ENCODE measurements at places on chromosomes 4 and X.

DNA sequence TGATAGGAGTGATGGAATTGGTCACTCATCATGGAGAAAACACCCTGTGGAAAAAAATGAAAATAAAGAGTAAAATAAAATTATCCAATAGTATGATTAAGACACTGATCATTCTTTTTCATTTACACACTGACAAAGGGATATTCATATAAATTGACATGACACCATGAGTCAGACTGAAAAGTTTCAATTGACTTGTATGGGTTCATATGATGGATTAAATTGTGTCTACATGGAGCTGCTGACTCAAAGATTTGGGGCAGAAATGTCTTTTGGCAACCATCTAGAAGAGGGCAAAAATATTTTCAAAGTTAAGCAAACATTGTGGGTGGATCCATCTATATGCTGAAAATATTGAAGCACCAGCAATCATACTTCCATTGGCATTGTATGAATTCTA, 153.4 kb upstream of the PPP3CA start:
- DNase-seq: no peak

GRCh38 chr4:173499658-173500535, 30.1 kb downstream of the HAND2 start:
- no peak for DNase-seq

- DNase-seq: no peak
These were observed 201.3 kb downstream of the HS6ST2 start for GRCh38 chrX:132757066-132757623.

DNA sequence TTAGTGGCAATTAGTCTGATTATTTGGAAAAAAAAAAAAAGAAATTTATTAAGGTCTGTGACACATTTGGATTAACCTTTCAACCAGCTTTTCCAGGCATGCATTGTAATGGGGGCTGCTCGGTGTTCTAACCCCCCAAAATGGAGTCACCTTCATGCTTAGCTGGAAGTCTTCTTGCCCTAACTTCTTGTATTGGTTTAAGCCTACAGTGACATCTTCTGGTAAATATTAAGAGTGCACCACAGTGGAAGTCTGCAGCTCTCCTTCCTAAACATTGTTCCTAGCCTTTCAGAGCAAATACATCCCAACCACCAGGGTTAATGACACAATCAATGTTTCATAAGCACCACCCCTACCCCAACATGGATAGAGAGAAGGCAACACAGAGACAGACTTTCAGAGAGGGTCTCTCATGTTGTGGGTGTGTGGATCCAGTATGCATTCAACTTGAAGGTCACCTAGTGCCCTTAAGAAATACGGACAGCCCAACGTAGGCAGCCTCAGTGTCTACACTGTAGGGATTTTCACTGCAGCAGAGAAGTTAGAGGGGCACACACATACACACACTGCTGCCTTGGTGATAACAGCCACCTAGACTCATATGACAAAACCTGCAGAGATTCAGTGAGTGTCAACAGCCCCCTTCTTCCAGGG, 142.9 kb upstream of the MBNL3 start:
- no peak for DNase-seq

DNA sequence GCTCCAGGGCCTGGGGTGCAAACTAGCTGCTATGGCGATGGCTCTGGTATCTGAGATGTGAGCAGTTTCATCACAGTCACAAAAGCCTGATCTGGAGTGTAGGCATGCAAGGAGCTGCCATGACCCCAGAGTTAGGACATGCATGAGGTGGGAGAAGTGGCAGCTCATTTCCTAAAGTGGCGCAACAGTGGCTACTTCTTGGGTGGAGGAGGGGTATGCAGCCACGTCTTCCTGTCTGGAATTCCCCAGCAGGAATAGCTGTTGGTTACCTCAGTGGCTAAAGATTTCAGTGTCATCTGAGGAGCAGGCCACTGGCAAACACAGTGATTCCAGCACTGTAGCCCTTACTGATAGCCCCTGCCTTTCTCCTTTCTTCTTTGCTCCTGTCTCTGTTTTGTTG, 1382.5 kb downstream of the C4orf33 start:
- DNase-seq: no peak

GRCh38 chr4:103934178-103934789, 214.5 kb upstream of the TACR3 start:
- no peak for DNase-seq

DNA sequence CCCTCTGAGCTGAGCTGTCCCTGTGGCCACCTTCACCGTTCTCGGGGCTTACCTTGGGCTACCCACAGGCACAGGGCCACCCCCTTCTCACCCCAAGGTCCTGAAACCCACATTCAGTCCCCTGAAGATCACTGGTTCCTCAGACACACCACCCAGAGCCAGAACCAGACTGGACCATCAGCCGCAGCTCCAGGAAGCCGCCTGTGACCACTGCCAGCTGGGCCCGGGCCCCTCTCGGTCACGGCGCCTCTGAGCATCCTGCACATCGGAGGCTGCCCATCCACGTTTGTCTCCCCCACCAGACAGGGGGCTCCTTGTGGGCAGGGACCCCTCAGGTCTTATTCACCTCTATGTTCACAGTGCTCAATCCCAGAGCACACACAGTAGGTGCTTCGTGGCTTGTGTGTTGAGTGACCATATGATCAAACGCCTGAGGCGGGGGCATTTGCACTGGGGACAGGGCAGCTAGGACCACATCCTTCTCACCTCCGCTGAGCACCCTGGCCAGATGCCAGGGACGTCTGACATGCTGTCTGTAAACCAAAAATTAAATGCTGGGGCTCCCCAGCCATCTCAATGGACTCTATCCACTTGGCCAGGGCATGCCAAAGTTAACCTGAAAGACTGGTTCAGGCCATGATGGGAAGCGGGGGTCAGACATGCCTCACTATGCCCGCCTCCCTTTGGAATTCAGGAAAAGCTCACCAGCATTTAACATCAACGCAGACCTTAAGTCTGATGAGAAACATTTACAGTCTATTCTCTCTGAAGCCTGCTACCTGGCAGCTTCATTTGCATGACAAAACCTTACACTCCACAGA, 109.4 kb upstream of the AFAP1 start:
- no peak for DNase-seq

DNA sequence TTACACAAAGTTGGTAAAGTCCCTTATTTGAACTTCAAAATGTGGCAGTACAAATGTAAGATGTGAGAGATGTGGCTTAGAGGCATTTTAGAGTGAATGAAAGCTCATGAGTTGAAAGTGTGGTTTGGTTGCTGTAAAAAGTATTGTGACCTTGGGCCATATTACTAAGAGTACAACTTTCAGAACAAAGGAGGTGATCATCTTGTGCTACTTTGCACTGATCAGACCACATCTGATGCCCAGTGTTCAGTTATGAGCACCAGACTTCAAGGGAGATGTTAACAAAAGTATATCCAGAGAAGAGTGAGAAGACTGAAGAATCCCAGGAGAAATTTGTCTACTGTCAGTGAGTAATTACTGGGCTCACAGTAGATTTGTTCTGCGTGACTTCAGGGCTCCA, 30.2 kb downstream of the NLGN3 start:
- no peak for DNase-seq

GRCh38 chr4:143336781-143337599, at the start of gene GAB1:
Gene GAB1, plus strand, starts transcription at chr4:143336876. Its CDS starts 313 bp downstream, at chr4:143337189.
- no peak for DNase-seq

DNA sequence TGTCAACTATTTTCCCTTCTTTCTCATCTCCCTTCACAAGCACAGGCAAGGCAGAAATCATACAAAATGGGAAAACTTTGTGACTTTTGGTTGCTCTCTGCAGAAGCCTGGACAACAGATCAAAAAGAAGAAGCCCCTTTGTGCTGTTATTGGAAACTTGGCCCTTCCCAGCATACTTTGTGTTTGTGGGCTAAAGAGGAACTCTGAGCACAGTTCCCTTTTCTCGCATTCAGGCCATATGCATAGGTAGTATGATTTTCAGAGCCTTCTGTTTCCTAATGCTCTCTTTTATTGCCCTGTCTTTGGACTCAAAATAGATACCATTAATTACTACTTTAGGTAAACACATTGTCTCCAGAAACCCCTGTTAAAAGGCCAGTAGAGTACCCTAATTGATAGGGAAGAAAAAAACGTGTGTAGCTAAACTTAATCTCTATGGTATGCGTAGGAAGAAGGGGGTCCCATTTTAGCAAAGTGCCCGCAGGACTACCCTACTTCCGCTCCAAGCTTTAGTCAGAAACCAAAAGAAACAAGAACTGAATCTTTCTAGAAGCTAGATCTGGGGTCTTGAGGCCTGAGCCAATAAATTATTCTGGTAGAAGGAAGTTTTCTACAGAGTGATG, 26.6 kb downstream of the VSIG4 start:
- DNase-seq: no peak

DNA sequence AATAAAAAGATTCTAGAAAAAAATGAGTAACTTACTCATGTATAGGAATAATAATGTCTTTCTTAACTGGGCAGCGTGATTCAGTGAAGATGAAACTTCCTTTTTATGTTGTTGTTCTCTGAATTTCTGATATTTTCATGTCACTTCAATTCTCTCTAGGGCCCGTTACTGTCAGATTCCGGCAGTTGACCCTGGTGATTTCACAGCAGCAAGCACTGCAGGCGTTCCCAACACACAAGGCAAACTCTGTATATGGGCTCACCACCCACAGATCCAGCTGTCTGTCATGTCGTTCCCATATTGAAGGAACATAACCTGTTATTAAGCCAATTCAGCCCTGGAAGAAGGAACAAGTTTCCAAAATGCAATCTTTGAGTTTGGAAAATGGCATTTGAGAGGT, 288.3 kb upstream of the GALNTL6 start:
- DNase-seq: no peak

GRCh38 chr4:139557556-139558110, 1.6 kb upstream of the SETD7 start:
- DNase-seq: no peak

DNA sequence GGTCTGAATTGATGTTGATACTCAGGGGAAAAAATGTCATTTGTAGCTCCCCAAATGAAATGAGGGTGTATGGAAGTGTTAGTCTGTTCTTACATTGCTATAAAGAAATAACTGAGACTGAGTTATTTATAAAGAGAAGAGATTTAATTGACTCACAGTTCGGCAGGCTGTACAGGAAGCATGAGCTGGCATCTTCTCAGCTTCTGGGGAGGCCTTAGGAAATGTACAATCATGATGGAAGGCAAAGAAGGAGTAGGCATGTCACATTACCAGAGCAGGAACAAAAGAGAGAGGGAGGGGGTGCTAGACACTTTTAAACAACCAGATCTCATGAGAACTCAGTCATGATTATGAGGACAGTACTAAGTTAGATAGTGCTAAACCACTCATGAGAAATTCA, 1199.9 kb upstream of the DIAPH2 start:
- no peak for DNase-seq

DNA sequence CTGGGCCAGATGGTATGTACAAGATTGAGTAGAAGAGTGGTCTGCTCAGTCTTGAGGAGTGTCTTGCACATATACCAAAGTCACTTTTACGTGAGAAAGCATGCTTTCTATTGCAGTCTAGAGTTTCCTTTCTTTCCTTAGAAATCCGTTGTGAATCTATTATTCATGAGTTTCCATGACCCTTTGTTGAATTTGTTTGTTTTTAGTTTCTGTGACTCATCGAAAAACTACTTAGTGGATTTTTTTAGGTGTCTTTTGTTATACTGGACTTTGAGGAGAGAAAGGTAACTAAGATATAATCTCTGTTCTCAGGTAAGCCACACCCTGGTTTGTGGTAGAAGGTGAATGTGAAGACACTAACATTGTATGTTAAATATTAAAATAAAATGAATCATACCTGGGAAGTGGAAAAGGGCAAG, 23.0 kb downstream of the GALNT7 start:
- no peak for DNase-seq

- DNase-seq: no peak
These were observed 1255.7 kb downstream of the ADGRL3 start for GRCh38 chr4:62455871-62456270.

GRCh38 chr4:110367156-110367555, 108.8 kb upstream of the ENPEP start:
- DNase-seq: no peak

- DNase-seq: no peak
These were observed 48.8 kb downstream of the HS6ST2 start for GRCh38 chrX:132909643-132910042.

Data from stimulated activated CD8-positive, alpha-beta memory T cell treated with anti-CD3 and anti-CD28 coated beads, Interleukin-15, amount 100 ng/mL, for 4 hours (primary cell).